ENCODE measurements at places on chromosomes 1 and 21.

DNA sequence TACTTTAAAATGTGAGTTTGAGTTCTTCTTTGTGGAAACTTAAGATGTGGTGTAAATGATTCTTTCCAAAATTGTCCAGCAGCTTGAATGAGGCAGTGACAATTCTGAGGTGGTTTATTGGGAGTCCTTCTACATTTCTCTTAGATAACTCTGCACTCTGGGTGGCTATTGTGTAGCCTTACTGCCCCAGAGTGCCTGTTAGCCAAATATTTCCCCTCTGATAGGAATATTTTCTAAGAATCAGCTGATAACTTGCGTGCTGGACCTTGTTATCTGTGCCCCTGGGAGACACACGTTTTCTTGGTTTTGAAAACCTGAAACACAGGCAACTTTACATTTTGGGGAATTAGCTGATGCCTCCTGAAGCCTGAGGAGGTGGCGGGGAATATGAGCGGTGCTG is 91.6 kb downstream of the CD247 start:
- DNase-seq, result no peak

DNA sequence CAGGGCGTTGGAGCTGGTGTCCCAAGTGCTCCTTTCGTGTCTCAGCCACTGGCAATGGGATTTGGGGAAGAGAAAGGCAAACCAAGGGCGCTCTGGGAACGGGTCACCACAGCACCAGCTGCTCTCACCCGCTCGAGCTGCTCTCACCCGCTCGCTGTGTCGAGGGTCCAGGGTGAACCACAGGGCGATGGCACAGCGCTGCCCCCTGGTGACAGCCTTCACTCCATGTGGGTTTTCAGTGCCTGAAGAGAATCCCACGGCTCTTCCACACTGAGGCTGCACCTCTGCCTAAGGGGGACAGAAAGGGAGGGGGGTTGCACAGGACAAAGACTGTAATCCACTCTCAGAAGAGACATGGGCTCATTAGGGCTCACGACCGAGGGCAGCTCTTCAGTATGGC is 7.1 kb upstream of the CLDN19 start:
- DNase-seq, result peak; percentile 44

GRCh38 chr1:200894712-200895442 is at the start of gene INAVA:
Gene INAVA (plus strand): TSS chr1:200894900. CDS start chr1:200898401, 3,501 bp downstream.
- peak; percentile 84 for DNase-seq

- DNase-seq, result no peak
Observed at GRCh38 chr1:235708390-235708962, 58.9 kb upstream of the GNG4 start.

DNA sequence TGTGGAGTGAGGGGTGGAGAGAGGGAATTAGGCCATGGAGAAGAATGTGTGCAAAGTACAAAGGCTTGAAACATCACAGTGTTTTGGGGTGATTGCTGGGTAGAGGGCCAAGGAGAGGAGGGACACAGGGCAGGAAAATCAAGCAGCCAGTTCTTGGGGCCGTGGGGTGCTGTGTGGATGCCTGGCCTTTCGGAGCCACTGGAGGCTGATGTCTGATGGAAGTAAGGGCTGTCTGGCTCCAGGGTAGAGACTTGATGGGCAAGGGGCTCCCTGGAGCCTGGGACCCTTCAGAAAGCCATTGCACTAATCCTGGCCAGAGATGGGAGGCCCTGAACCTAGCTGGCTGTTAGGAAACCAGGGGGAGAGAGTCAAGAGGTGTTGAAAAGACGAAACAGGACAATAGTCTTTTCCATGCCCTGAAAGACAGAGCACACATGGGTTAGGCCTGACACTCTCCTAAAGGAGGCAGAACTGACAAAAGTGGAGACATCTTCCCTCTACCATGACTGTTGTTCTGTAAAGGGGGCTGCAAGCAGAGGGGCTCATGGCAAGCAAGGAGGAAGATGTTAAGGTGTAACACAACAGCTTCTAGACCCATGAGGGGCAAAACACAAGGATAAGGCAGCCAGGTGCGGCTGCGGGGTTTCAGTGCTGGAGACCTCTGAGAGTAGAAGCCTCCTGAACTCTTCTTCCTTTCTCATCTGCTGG is 21.0 kb downstream of the ATF3 start:
- no peak for DNase-seq

- no peak for DNase-seq
Observed at GRCh38 chr1:53140451-53140850, 2.0 kb downstream of the SLC1A7 start.

GRCh38 chr21:38984568-38984967 is 178.8 kb downstream of the ETS2 start:
- DNase-seq, result no peak

- no peak for DNase-seq
Observed at GRCh38 chr1:201666645-201667044, 127.7 kb downstream of the NAV1 start.

- peak; percentile 18 for DNase-seq
Observed at GRCh38 chr1:247415423-247416361, at the start of gene NLRP3. Gene NLRP3 (plus strand): TSS chr1:247416173. CDS start chr1:247418801, 2,628 bp downstream.

DNA sequence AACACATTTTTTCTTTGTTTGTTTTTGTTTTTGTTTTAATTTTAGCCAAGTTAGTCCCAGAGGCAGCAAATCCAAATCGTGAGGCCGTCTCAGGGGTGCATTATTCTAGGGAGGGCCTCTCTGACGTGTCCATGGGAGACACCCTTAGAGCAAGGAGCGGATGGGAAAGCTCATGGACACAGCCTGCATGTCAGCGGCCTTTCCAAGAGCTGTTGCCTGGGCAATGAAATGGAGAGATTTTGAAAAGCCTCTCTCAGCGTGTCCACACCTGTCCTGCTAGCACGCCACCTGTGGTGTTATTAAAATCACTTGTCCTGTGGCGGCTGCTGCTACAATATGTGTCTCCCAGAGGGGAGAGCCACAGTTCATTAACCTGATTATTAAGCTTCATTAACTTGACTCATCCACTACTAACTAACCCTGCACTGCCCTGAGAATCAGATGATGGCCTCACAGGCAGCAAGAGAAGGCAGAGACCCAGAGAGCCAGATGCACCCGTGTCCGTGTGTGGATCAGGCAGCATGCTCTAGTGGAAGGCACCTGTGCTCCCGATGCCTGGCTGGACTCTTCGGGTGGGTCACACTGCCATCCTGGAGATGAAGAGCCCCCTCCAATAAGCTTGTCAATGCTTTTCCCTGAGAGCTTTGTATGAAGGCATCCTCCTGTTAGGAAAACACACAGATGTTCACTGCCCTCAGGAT is 133.3 kb downstream of the PGBD5 start:
- DNase-seq, result peak; percentile 13

GRCh38 chr1:234705615-234706014 is 95.6 kb upstream of the IRF2BP2 start:
- DNase-seq, result no peak

GRCh38 chr21:27812279-27812678 is 845.4 kb upstream of the ADAMTS5 start:
- no peak for DNase-seq

DNA sequence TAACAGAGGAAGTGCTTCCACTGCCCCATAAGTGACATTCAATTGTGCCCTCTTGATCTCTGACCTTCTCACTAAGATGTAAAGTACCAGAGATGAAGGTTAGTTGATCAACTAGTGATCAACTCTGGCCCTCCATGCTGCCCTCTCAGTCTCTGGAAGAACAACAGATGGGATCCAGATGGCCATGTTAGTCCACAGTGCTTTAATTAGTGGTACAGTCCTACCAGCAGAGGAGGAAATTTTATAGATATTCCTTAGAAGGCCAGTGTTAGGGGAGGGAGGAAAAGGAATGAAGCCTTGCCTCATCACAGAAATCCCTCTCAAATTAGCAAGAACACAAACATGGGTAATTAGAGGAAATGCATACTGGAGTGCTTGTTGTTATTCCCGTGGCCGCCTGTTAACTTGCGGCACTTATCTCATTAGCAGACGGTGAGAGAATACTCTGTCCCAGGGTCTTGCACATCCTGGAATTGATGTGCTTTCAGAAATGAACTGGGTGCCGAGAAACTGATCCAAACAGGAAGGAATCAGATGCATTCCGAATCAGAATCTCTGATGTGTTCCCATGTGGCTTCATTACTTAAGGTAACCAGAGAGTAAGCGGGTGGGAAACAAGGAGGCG is 91.1 kb upstream of the RGS4 start:
- no peak for DNase-seq

- DNase-seq, result peak; percentile 15
Observed at GRCh38 chr1:186618401-186619170, 61.6 kb downstream of the PTGS2 start.

DNA sequence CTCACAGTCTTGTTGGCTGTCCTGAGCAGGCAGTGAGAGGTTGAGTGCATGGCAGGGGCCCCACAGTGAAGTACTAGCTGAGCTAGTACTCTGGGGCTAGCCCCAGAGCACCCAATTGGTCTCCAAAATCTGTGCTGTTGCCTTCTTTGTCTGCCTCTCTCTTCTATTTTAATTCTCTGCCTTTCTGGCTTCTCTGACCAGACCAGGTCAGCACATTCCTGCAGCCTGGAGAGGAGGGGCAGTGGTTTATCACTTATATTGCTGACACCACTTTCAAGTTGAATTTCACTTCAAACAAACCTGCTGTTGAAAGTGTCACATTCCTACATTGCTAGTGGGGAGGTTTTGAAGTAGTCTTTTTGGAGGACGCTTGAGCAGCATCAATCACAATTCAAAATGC is 628.7 kb downstream of the PTPRU start:
- no peak for DNase-seq

- DNase-seq, result no peak
Observed at GRCh38 chr1:18100060-18100459, 7.5 kb upstream of the IGSF21 start.

DNA sequence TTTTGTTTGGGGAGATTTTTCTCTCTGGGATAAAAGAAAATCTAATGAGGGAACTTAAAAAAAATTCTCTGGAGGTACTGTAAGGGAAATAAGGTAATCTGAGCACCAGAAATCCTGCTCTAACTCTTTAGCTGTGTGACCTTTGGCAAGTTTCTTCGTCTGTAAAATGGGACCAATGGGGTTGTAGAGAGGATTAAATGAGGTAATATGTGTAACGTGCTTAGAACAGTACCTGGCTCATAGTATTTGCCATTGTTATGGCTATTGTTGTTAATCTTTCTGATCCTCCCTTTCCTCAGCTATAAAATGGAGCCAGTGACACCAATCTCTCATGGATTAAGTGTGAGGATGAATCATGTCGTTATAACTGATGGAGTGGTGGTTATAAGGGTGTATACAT is 845 bp upstream of the KLHDC8A start:
- no peak for DNase-seq

GRCh38 chr1:229167318-229167717 is 103.6 kb upstream of the RAB4A start:
- no peak for DNase-seq

GRCh38 chr1:7694600-7695496 is 76.2 kb upstream of the VAMP3 start:
- no peak for DNase-seq

DNA sequence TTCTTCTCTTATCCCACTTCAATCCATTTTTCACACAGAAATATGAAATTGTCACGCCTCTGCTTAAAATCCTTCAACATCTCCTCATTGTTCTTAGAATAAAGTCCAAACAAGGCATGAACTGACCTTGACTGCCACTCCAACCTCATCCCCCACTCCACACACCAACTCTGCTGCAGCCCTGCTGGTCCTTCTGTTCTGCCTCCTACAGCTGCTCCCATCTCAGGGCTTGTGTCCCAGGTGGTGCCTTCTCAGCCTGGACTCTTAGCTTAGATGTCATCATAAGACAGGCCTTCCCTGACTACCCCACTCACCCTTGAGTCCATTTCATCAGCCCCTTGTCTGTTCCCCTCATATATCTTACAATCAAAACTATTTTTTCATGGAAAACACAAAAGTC is 10.4 kb downstream of the TARBP1 start:
- DNase-seq, result peak; percentile 39

DNA sequence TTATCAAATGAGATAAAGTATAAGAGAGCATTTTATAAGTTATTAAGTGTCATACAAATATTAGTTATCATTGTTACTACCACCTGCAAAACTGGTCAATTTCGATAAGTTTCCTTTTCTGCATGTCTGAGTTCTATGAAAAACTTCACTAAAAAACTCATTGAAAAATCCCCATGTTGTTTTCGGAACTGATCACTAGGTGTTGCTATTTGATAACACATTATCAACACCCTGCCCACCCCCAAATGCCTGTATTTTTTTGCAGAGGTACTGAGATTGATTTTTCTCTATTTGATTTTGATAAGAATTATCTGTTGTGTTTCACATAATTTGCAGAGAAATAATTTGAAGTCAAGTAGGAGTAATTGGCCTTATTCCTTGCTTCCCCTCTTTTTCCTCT is 22.1 kb upstream of the DISP1 start:
- DNase-seq, result no peak

DNA sequence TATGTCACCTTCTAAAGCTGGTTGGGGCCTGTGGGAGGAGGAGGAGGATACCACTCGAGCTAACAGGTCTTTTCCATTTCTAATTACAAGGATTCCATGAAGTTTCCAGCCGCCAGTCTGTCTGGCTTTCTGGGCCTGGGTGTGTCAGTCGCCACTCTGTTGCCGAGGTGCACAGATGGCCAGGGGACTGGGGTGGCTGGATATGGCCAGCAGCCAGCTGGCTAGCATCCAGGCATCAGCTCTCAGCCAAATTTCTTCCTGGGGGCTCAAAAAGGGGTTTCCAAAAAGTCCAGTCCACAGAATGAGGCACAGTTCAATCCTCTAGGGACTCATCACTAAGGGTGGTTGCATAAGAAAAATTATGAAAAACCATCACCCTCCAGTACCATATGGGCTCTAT is 32.4 kb downstream of the ITPKB start:
- DNase-seq, result no peak

DNA sequence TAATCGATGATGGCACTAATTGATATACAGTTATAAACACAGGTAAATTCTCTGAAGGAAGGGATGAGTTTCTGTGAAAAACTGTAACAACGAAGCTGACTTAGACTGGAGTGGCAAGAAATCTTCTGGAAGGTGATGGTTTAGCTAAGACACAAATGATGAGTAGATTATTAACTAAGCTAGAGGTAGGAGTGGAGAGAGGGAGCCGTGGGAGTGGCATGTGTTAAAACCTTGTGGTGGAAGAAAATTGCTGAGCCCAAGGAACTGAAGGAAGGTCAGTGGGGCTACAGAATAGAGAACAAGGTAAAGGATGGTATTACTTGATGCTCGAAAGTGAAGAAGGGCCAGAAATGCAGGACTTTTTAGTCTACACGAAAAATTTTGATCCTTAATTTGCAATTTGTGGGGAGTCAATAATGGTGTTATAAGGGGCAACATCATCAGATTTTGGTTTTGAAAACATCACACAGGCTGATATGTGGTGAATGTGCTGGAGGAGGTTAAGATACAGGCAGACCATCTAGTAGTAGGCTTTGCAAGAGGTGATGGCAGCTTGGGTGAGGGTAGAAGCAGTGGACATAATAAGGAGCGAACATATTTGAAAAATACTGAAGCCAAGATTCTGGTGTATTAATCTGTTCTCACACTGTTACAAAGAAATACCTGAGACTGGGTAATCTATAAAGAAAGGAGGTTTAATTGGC is 93.8 kb downstream of the S1PR1 start:
- DNase-seq, result no peak

GRCh38 chr1:234972411-234973191 is 156.0 kb downstream of the TOMM20 start:
- DNase-seq, result no peak

- DNase-seq, result no peak
Observed at GRCh38 chr21:37424396-37424795, 57.8 kb downstream of the DYRK1A start.

All from body of pancreas (tissue), 4 donors.